ENCODE measurements at places on chromosomes 2 and 18.

DNA sequence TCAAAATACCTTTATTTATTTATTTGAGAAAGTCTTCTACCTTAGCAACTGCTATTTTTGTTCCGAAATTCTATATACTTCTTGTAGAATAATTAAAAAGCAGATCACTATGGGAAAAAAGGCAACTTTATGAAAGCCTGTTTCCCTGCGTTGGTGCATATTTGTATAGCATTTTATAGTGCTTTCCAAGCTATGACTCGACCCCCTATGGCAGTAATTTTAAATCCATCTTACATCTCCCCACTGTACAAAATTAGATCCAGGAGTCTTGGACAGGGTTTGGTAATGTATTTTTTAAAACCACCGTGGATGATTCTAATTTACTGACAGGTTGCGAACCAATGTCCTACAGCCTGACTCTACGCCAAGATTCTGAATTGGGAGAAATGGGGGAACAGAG, 10.1 kb downstream of the TANK start:
- DNase-seq: no peak

DNA sequence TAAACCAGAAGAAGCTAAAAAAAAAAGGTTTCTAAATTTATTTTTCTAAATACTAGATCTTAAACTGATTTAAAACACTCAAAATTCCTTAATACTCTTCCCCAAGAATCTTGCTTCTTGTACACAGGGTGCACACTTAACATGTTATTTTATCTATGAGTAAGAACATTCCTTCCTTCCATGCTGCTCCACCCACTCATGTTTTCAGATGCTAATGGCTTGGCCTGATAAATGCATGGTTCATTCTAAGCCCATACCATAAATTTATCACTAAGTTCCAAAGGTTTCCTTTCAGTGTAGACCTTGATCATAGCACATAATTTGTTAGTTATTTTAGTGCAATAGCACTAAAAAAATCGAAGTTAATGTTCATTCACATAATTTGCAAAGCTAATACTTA, 8.1 kb downstream of the FBXO48 start:
- no peak for DNase-seq

DNA sequence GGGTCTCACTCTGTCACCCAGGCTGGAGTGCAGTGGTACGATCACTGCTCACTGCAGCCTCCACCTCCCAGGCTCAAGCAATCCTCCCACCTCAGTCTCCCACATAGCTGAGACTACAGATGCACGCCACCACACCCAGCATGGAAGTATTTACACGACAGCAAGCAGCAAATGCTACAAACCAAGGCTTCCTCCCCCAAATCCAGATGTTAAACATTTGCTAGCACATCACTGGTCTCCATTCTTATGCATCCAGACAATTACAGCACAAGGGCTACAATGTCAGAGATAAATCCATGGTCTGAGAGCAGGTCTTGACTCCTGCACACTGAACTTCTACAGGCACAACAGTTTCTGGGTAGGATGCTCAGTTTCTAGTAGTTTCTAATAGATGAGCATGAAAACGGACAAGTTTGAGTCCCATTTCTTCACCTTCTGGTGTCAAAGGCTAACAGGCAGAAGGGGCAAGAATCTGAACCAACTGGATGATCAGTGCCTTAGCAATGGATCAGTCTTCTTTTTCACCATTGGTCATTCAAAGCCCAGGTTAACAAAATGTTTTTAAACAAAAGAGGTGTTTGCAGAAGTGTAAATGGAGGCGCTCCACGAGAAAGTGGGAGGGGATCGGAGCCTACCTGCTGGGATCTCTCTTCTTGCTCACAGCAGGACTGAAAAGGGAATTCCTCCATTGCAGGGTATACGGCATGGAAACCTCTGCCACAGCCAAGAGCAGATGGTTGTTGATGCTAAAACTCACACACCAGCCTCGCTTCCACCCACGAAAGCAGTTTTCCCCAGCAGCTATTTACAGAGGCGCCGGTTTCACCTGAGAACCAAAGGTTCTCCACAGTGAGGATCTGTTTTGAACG, 135.0 kb upstream of the ARL4C start:
- no peak for DNase-seq

DNA sequence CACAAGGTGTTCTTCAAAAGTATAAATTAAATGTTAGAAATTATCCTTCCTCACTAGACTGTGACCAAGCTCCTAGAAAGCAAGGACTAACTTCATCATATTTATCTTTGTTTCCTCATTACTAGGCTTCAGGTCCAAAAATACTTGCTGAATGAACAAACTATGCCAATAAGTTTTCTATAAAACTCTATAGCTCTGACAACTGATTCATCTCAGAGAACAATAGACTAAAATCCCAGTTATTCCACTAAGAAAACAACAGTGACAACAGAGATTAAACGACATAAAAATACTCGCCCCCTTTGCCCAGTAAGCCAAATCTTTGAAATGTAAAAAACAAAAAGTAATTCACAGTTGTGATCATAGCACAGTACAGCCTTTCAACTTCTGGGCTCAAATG, 13.6 kb downstream of the TLK1 start:
- no peak for DNase-seq

DNA sequence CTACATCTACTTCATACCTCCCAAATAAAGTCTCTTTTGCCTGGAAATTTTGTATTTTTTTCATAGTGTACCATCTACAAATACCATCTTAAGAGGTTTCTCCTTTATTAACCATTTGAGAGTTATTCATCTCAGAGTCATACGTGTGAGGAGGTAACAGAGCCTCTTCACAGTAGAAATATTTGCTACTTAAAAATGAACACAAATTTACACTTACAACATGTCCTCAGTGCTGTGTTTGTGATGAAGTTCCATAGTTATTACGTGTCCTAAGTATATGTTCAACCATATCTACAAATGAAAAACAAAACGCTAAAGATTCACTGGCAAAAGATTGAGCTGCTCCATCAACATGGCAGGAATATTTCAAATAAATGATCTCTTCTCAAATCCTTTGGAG, 48.5 kb upstream of the HNRNPA3 start:
- DNase-seq: no peak

GRCh38 chr2:242059566-242059965, 190.0 kb downstream of the RTP5 start:
- DNase-seq: no peak

GRCh38 chr18:35641467-35641866, 59.9 kb downstream of the GALNT1 start:
- DNase-seq: no peak

- no peak for DNase-seq
Measured at GRCh38 chr2:100422320-100423055, 5.0 kb upstream of the CHST10 start.

GRCh38 chr18:76503649-76504386, 8.8 kb upstream of the ZNF516 start:
- DNase-seq: no peak

GRCh38 chr2:84781942-84782716, 98.8 kb downstream of the TRABD2A start:
- DNase-seq: peak; percentile 36

DNA sequence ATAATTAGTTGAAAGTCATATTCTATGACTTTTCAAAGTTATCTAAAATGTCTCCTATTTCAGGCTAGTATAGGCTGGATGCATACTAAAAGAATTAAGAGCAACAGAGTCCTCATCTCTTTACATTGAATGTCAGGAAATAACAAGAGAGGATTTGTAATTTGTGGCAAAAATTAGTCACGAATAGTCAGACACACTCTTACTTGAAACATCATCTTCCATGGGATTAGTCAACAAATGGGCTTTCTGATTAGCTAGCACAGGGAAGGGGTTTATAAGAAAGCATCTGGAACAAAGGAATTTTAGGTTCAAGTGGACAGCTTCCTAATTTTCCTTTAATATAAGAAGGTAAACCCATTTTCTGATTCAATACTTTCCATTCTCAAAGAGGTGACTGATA, 330.3 kb upstream of the MEX3C start:
- no peak for DNase-seq

GRCh38 chr18:39843546-39843945, 2111.5 kb upstream of the PIK3C3 start:
- DNase-seq: no peak

DNA sequence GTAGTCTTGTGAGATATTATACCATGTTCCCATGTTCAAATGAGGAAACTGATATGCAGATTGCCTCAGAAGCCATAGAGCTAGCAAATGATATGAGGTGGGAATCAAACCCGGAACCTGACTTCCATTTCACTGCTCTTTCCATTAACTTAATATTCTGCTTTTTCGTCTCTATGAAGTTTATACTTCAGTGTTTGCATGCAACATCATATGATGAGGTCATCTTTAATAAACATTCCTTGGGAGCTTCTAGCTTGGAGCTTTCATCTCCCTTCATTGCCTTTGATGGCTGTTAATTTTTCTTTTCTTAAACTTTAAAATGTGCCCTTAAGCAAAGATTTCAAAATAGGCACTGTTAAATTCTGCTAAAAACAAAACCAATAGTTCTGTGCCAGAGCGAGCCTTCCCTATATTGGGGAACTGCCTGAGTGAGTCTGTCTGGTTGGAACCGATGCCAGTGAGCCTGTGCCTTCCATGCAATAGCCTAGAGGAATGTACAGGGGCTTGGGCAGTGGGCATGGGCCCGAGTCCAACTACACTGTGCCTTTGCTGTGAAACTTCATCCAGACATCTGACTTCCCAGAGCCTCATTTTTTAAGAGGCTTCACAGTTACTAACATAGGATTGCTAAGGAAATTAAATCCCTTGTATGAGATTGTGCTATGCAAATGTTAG, 91.1 kb upstream of the TMEM200C start:
- no peak for DNase-seq

DNA sequence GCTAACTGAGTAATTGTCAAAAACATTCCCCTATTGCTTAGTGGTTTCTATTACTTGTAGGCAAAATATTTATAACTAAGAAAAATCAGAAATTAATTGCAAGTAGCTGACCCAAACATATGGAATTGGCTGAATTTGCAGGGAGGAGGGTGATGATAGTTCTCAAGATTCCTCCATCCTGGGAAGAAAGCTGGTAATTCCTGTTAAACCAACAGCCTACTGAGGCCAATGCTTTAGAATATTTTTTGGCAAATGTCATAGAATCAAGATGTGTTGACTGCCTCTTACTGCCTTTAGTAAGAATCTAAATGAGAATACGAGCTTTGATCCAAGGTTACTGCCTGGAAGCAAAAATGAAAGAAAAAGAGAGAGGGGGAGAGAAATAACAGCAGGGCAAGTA, 120.0 kb downstream of the COL6A3 start:
- DNase-seq: no peak

- no peak for DNase-seq
Measured at GRCh38 chr2:170432823-170433222, 254.9 kb downstream of the MYO3B start.

GRCh38 chr18:11258039-11258610, 108.8 kb upstream of the PIEZO2 start:
- no peak for DNase-seq

GRCh38 chr2:123370186-123370585, 654.9 kb upstream of the CNTNAP5 start:
- DNase-seq: no peak

- DNase-seq: no peak
Measured at GRCh38 chr2:235661167-235661937, 167.5 kb downstream of the AGAP1 start.

DNA sequence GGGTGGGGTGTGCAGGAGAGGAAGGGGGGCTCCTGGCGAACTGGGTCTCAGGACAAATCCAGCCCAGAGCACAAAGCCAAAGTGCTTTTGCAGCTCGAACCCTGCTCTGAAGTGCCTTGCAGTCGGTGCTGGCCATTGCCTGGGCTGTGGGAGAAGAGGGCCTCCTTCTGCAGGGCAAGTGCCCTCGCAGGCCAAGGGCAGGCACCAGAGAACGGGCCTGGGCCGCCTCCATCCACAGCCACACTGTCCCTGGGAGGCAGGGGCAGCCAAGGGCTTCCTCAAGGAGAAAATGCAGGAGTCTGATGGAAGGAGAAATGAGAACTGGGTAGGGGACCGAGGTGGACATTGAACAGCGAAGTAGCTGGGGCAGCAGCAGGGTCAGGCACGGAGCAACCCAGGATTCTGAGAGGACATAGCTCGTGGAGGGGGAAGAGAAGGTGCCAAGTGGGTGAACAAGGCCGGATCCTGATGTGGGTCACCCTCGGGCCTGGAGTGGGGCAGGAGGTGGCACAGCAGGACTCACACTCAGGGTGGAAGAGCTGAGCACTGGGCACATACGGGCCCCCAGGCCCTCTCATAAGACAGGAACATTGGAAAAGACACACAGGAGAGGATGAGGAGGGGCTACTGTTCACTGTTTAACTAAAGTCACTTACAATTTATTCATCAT, 312.8 kb upstream of the SALL3 start:
- no peak for DNase-seq

DNA sequence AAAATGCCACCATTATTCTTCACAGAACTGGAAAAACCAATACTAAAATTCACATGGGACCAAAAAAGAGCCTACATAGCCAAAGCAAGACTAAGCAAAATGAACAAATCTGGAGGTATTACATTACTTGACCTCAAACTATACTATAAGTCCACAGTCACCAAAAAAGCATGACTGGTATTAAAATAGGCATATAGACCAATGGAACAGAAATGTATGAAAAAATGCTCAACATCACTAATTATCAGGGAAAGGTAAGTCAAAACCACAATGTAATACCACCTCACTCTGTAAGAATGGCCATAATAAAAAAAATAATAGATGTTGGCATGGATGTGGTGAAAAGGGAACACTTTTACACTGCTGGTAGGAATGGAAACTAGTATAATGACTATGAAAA, 158.6 kb downstream of the CDH2 start:
- no peak for DNase-seq

GRCh38 chr2:145207884-145208283, 688.0 kb upstream of the ZEB2 start:
- DNase-seq: no peak

GRCh38 chr2:148603562-148603920, 41.0 kb upstream of the EPC2 start:
- no peak for DNase-seq

GRCh38 chr2:26911911-26912861, 58.3 kb upstream of the MAPRE3 start:
- no peak for DNase-seq

DNA sequence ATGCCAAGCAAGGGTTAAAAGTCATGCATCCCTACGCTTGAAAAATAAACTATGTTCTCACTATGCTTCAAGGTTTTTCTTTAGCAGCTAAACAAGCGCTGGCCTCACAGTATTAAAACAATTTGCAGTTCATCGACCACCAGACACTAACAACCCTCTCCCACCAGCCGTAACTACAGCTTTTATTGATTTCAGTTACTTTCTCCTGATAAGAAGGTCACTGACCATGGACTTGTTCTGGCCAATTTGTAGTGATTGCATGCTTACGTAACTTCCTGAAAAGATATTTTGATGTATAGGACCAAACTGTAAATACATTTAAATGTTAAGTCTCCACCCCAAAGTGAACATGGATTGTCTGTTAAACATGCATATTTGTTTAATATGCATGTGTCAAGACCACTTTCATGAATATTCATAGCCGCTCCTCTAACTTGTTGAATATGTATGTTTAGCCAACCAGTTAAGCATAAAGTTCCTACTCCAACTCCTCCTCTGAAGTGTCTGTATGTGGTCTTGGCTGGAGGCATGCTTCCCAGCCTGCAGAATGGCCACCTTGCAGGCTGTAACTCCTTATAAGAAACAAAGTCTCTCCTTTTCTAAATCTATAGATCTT, 1.7 kb upstream of the THOC1 start:
- no peak for DNase-seq

Measured in activated CD4-positive, alpha-beta T cell treated with anti-CD3 and anti-CD28 coated beads for 24 hours (primary cell).